Stimulated activated CD4-positive, alpha-beta T cell treated with anti-CD3 and anti-CD28 coated beads, TNF-alpha, amount 100 ng/mL, for 4 hours (primary cell): ENCODE measurements at places on chromosomes 2 and 18.

DNA sequence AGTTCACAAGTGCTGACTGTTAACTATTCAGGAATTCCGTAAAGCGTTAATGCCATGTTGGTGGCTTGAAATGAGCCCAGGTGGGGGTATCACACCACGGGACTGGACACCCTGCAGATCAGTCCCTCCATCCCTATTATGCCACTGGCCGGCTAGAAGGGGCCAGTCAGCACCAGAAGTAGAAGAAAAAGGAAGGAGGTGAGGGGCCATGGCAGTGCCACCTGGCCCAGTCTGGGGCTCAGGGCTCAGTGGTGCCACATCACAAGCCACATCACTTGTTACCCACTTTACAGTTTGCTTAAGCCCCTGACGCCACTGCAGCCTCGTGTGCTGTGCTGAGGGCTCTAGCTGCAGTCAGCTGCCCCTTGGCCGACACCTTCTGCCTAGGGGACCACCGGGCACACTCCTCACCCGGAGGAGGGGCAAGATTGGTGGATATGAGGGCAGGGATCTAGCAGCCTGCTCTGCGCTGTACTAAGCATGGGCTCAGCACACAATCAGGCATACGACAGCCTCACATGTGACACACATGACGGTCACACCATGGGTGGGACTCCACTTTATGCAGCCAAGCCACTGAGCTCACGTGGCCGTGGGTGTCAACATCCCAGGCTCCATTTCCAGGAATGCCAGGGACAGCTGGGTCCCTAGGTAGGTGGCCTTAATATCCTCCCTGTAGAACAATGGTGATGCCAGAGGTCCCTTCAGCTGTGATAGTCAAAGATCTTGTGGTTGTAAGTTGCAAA lies 3.6 kb downstream of the LIMS2 start:
- no peak for DNase-seq

DNA sequence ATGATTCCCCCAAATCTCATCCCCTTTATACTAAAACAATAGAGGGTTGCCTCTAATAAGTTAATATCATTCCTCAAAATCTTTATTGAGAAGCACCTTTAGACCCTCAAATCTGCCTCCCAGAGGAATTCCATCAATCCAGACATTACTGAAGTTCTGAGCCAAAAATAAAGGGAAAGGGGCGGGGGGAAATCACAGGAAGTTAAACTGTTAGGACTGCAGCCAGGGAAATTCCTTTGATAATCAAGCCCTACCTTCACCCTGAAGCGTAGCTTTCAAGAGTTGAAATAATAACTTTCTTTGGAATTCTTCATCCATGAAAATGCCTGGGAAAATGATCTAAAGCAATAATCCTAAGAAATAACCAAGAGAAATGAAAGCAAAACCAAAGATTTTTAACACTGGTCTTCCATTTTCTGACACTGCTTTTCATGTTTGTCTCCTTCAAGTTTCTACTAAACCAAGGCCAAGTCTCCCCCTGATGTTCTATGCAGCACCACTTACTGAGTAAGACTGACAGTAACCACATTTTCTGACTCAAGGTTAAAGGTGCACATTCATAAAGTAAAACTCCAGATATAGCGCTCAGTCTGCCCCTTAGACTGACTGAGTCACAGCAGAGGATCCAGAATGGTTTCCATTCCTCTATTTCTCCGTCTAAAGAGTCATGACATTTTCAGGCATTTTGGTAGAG lies 78.2 kb downstream of the TCF4 start:
- no peak for DNase-seq

GRCh38 chr2:203992509-203992908 lies 55.9 kb downstream of the ICOS start:
- no peak for DNase-seq

GRCh38 chr2:212711856-212712255 lies 173.3 kb upstream of the ERBB4 start:
- DNase-seq: no peak

DNA sequence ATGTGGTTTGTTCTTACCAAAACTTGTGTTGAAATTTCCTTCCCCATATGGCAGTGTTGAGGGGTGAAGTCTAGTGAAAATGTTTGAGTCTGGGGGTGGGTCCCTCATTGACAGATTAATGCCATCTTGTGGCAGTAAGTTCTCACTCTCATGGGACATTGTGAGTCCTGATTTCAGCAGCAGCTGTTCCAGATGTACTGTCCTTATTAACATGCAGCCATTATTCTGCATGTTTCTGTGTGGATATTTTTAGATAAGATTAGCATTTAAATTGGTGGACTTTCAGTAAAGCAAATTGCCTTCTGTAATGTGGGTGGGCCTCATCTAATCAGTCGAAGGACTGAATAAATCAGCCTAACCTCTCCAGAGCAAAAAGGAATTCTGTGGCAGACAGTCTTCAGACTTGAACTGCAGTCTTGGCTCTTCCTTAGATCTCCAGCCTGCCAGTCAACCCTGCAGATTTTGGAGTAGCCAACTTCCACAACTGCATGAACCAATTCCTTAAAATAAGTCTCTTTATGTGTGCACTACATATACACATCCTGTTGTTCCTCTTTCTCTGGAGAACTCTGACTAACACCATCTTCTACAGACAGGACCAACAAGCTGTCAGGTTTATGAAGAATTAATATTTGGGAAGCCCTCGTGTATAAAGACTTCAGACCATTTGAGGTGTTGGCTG lies 138.7 kb upstream of the ZNF516 start:
- DNase-seq: no peak

DNA sequence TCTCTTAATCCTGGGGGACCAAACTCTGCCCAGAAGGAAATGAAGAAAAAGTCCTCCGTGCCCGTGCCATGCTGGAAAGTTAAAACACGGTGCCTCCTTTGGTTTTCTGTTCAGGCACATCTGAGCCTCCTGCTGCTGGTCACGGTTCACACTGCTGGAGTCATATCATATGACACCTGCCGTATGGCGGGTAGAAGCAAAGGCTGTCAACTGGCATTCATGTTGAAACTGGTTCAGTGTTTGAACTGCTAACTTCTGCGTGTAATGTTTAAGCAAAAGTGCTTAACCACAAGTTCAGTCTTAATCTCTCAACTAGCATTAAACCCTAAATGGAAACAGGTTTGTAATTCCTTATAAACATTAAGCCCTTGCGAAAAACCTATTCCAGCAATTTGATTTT lies 3.1 kb downstream of the STK39 start:
- DNase-seq: no peak

- no peak for DNase-seq
These were observed 800.4 kb downstream of the NRXN1 start for GRCh38 chr2:50231510-50231909.

- no peak for DNase-seq
These were observed 234.1 kb downstream of the GLI2 start for GRCh38 chr2:120969613-120970355.

DNA sequence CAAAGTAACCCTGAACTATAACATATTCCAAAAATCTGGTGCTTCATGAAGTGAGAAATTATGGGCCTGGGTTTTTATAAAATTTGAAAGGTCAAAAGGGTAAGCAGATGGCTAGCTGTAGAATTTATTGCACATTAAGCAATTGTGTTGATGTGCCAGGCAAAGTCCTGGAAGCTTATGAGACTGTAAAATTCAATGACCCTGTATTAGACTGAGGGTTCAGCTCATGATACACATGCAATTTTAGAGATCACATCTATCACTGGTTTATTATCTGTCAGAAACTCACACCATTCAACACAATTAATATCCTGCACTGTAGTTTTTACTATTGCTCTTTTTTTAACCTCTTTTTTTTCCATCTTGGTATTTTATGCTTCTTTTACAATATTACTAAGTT lies 1162.6 kb upstream of the SLC39A10 start:
- DNase-seq: no peak

- no peak for DNase-seq
These were observed 6.9 kb upstream of the FLACC1 start for GRCh38 chr2:201363857-201364560.

DNA sequence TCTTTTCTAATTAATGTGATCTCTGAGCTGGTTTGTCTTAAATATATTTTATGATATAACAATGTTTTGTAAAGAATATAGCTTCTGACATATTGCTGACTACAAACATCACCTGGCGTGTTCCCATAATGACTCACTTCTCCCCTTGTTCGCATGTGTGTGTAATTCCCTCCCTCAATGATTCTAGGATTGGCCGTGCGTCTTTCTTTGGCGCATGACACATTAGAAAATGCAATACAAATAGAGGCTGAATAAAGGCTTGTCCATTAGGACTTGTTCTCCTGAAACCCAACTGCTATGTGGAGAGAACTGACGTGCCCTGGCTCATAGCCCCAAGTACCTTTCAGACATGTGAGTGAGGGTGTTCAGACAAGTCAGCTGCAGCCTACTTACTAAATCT lies 159.7 kb upstream of the CDH20 start:
- DNase-seq: no peak

- no peak for DNase-seq
These were observed 22.8 kb downstream of the CRACDL start for GRCh38 chr2:98912957-98913915.

- no peak for DNase-seq
These were observed 51.8 kb downstream of the ACOXL start for GRCh38 chr2:110784047-110784631.

- DNase-seq: no peak
These were observed 78.8 kb downstream of the VWC2L start for GRCh38 chr2:214489702-214490101.

DNA sequence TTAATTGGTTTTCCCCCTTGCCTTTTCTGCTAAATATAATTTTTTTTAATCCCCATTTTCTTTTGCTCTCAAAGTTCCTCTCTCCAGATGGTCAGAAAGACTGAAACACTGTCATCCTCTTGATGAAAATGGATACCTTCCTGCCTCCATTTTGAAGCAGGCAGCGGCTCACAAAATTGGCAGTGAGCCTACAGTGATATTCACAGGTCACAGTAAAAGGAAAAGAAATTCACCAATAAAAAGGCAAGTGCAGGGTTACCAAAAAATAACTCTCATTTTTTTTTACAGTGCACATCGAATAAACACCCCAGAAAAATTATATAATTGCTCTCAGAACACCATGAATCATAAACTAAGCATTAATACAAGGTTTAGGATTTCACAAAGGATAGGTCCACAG lies 307.5 kb downstream of the TCF4 start:
- no peak for DNase-seq

DNA sequence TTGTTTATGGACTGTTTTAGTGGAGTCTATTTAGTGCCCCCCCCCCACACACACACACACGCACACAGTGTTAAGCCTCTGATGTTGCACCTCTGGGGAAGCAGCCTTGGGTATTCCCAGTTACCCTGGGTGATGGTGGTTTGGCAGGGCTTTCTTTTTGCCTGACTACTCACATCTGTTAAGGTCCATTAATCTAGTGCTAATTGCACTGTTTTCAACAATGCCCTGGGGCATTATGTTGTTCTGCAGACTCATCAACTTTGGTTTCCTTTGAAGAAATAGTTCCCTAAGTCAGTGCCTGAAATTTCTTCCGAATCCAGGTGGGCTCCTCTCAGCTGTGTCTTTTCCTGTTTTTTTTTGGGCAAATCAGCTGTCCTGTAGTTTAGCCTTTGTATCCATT lies 34.7 kb downstream of the SPOPL start:
- no peak for DNase-seq

GRCh38 chr2:141162314-141162713 lies 968.5 kb downstream of the LRP1B start:
- no peak for DNase-seq

DNA sequence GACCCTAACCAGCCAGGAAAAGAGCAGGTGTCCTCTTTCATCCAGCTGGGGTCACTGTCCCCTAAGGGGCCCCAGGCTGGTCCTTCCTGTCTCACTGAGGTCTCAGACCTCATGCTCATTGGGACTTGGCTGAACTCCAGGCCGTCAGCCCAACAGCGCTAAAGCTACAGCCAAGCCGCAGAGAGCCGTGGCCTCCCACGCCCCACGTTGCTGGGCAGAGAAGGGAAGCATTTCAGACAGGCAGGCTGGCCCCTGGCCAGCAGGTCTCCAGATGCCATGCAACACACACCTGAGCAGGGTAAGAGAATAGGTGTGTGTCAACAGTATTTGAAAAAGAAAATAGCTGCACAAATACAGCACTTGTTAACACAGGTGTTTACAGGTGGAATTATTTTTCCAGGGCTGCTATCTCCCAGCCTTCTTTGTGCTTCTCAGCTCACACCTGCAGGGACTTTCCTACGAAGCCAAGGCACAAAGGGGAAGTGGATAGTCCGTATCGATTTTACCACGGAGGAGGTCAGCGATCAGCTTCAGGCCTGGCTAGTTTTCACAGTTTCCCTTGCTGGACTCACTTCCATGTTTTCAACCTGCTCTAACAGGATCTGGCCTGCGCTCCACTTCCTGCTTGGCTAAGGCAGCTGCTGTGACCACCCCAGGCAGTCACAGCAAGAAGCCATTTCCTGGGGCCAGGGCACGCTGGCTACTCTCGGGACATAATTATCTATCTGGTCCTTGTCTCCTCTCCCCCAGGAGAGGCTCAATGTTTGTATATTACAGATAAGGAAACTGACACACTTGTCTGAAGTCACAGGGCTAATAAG lies 156.1 kb upstream of the ID2 start:
- DNase-seq: no peak

DNA sequence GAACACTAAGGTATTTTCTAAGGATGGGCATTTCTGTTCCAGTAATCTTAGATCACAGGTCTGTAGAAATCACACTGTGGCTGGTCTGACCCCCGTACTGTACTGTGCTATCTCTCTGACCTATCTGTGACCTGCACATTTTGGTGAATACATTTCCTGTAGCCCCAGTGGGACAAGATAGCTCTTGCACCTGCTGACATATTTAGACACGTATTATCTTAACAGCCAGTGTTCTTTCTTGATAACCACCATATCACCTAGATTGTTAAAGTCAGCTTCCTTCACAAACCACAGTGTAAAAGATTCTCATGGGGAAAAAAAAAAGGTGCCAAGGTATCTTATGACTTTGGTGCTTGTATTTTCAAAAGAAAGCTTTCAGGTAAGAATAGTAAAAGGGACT lies 39.8 kb upstream of the TMEM247 start:
- no peak for DNase-seq

DNA sequence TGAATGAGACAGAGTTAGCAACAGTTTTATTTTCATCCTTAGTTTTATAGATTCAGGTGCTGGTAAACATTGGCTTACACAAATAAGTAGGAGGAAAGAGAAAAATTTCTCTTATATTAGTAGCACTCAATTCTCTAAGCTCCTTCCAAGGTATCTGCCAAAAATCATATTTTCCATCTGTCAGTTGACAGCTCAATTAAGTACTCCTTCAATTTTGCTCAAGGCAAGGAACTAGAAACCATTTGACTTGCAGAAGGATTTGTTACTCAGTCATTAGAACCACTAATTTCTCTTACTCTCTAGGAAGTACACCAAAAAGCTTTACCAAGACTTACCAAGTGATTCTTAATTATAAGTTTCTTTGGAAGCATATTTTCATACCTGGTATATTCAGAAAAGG lies 101.4 kb upstream of the ATP8B1 start:
- no peak for DNase-seq

GRCh38 chr18:2451556-2451955 lies 119.7 kb downstream of the METTL4 start:
- DNase-seq: no peak

- no peak for DNase-seq
These were observed 41.8 kb downstream of the PMS1 start for GRCh38 chr2:189826039-189826438.
